ENCODE measurements at places on chromosomes 1 and 21. TPM values are rescaled to one million over a fixed set of nuclear protein-coding genes. Genes with fewer than 3 reads are reported as not detected.

Gene KLHDC7A
- not detected for total RNA-seq

Gene RYR2
- not detected for total RNA-seq

Gene HOOK1
- total RNA-seq: 2.9 TPM

Gene NFASC
- total RNA-seq: 0.12 TPM

Gene SPRR2E
- total RNA-seq: not detected
